NAMALWA (cell line): ENCODE measurements at places on chromosomes 12 and 14.

DNA sequence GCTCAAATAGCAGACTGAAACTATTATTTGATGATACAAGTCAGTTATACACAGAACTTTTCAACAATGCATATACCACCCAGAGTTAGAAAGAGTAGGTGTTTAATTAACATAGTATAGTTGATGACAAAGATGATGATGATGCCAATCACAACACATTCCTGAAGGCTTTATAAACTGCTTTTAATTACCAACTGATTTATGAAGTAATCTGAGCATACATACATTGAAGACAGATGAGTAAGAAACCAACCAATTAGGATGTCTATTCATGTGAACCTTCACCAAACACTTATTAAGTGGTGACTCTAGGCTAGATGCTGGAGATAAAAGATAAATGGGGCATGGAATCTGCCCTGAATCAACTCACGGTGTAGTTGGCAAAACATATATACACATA is 600.9 kb upstream of the FLRT2 start:
- DNase-seq, result no peak

DNA sequence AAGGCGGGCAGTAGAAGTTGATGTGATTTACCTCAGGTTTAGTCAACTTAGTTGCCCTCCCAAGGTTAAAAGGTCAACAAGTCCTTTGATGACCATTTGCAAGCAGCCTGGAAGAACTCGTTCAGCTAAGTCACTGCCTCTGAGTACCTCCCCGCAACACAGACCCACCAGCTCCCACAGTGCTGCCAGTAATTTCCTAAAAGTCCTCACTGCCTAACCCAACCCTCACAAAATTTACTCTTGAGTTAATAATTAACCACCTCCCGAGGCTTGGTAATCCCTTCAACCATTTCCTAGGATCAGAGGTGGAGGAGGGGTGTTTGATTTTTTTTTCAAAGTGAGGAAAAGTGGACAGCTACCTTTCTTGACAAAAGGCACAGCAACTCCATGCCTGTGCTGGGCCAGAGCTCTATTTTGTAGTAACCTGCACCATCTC is 55.8 kb downstream of the MAP3K9 start:
- DNase-seq, result no peak

- DNase-seq, result no peak
Measured at GRCh38 chr14:100593751-100594624, 6.8 kb upstream of the BEGAIN start.

DNA sequence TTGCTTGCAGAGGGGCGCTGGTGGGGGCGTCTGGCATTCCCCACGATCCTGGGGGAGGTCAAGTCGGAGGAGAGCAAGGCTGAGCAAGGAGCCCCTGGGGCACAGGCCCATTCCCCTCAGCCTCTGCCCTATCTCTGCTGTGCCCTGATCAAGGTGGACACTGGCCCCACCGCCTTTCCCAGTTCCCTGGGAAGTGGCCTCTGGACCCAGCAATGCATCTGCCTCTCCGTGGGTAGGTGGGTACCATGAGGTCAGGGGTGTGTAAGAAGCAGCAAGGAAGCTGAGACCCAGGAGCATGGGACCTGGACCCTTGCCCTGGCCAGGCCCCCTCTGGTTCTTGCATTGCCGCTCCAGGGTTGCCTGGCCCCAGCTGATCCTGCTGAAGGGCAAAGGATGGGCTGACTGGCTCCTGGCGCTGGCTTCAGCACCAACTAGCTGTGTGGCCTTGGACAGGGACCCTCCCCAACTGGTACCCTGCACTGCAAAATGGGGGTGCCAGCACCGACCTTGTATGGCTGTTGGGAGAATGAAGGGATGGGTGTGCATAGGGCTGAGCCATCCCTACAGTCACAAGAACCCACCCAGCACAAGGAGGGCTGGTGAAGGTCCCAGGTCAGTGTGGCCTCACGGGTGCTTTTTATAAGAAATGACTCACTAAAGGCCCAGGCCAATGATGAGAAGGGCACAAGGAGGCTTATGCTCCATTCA is 19.6 kb downstream of the SLC25A29 start:
- DNase-seq, result no peak

- no peak for DNase-seq
Measured at GRCh38 chr12:79085106-79085682, 220.6 kb downstream of the SYT1 start.

GRCh38 chr12:24741216-24741615 is 207.7 kb downstream of the BCAT1 start:
- DNase-seq, result no peak

DNA sequence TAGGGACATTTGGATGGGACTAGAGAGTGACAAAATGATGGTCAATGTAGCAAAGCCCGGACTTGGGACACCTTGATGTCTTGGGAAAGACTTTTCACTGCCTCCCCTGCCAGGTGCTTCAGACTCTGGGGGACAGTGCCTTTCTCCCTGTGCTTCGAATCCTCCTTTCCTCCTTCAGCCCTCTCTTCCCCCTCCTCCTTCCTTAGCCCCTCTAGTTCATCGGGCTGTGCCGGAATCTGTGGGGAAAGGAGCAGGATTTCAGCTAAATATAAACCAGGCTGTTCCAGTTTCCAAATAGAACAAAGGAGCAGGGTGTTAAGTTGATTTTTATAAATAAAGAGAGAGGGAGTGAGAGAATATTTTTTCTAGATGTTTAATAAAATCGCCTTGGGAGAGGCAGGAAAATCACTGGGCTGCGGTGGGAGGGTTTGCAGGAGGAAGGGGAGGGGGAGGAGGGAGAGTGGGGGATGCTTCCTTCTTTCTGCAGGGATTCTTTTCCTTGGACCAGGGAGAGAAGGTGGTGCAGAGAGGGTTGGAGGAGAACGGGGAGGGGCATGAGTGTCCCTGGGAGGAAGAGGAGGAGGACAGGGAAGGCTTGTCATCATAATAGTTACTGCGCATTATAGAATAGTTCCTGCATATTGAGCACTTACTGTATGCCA is 21.3 kb upstream of the CABP1 start:
- DNase-seq, result no peak

DNA sequence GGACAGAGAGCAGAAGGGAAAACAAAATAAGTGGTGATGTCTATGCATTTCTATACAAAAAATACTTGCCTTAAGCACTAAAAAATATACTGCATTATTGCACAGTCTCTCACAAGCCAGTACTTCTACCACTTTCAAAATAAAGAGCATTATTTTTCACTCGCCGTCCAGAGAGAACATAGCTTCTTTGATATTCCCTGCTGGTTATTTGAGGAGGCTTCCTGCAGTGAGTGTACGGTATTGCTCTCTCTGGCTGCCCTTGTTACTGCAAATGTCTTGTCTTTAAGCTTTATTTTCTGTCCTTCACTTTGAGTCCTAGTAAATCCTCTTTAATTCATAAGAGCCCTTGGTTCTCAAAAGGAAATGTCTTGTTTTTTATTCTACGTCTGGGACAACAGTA is 81.1 kb downstream of the EML1 start:
- no peak for DNase-seq

- no peak for DNase-seq
Measured at GRCh38 chr12:75571204-75571603, 59.8 kb upstream of the KRR1 start.

GRCh38 chr12:1594006-1594260 is 448 bp downstream of the FBXL14 start:
- no peak for DNase-seq

GRCh38 chr14:81884382-81884781 is 350.7 kb upstream of the SEL1L start:
- DNase-seq, result no peak
